ENCODE measurements at places on chromosomes 1 and 21.
A peak's percentile ranks its signal among the peaks of the same experiment; 100 is the strongest.

DNA sequence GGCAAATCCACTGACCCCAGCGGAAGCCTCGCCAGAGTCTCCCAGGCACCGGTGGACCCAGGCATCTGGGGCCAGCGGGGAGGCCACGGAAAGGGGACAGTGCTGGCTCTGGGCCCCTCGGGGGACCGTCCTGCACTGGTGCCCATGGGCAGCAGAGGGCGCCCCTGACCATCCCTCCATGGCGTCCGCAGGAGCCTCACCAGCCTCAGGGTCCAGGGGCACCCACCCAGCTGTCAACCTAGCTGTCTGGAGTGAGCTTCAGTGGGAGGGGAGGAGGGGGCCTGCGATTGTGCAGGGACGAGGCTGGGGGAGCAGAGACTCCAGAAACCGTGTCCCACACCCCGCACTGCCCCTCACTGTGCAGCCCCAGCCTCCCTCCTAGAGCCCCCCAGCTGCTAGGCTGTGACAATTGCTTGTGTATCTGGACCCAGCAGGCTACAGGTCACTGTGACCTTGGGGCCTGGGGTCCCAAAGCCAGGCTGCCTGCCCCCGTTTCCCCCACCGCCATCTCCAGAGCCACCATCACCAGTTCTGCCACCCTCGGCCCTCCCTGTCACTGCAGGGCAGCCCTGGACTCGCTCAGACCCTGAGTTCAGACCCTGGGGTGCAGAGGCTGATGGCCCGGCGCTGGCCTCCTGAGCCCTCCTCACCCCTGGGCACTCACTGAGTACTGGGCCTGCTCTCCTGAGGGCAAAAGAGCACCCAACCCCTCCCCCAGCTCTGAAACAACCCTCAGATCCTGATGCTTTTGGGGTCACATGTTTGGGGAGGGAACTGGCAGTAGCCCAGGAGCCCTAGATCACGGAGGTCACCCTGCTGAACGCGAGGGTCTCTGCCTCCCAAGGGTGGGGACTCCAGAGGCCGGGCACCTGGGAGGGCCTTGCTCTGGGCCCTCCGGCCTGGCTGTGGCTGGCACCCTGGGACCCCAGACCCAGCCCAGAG, 10.6 kb upstream of the COL6A1 start:
- DNase-seq: peak; percentile 8

- no peak for DNase-seq
These were observed 60.7 kb upstream of the ITPKB start for GRCh38 chr1:226799634-226800281.

DNA sequence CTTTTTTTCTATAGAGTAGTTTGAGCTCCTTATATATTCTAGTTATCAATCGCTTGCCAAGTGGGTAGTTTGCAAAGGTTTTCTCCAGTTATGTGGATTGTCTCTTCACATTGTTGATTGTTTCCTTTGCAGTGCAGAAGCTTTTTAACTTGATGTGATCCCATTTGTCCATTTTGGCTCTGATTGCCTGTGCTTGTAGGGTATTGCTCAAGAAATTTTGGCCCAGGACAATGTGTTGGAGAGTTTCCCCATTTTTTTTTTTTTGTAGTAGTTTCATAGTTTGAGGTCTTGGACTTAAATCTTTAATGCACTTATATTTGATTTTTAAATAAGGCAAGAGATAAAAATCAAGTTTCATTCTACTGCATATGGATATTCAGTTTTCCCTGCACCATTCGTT, 774.8 kb upstream of the ADAMTS5 start:
- DNase-seq: no peak

- DNase-seq: no peak
These were observed 2.1 kb downstream of the SAMSN1 start for GRCh38 chr21:14543983-14544382.

DNA sequence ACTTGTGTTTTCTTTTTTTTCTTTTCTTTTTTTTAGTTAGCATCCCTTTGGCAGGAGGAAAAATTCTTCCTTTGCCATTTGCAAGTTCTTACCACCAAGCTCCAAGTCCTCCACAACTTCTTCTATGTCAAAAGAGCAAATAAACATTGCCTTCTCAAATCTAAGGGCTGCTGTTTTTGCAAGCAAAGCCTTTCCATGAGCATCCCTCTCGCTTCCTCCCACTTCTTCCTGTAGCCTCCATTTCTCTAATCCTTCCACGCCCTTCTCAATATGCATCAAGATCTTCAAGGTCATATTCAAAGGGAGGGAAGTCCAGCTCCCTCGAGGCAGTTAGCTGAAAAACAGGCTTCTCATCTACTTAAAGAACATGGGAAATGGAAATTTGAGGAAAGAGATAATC, 147.1 kb downstream of the ADSS2 start:
- DNase-seq: no peak

DNA sequence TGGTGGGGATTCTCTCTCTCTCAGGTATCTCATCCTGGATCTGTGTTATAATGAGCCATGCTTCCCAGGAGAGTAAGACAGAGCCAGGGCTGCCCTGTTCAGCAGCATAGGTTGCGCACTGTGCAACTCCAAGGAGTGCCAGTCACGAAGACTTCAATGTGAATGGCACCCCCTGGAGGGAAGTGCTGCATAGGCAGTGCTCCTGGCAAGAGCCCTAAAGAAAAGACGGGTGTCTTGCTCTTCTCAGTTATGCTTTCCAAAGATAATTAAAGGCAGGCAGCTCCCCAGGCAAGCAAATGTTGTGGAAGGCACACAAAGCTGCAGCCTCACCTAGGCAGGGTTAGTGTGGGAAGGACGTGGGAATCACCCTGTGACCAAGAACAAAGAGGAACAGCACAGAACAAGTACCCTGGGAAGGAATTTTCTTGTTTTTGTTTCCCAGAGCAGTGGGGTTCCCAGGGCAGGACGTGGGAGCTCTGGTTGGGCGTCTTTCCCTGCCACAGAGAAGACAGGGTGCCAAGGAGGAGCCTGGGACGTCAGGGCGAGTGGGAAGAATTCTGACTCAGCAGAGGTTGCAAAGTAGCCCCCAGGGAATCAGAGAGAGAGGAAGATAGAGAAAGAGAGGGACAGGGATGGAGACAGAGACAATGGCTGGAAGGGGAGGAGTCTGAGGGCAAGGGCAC, 120.9 kb downstream of the KCNN3 start:
- DNase-seq: peak; percentile 14

- DNase-seq: no peak
These were observed 7.9 kb downstream of the NKAIN1 start for GRCh38 chr1:31231802-31232201.

DNA sequence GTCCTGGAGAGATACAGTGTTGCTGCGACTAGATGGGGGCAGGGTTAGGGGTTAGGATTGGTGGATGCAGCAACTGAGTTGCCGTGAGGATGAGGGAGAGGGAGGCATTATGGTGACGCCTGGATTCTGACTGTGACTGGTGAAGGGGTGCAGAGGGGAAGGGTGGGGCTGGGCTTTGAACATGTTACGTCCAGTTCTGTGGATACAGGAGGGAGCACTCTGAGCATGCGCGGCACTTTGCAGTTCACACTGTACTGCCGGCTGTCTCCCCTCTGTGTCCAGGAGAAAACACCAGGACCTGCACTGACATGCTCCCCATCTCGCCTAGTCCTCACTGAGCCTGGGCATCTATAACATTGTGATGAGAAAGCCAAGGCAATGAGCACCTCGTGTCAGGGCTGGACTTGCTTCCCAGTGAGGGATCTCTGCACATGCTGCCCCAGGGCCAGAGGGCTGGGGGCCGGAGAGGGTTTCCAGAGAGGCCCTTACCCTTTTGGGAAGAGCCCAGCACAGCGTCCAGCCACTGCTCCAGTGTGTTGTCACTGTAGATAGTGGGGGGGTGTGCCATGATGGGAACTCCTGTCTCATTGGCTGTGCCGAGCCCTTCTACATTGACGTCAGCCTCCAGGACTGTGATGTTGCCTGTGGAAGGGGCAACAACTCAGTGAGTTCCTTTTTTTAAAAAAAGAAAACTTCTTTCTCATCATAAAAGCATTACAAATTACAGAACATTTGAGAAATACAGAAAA, 7.6 kb downstream of the FAM151A start:
- DNase-seq: no peak

DNA sequence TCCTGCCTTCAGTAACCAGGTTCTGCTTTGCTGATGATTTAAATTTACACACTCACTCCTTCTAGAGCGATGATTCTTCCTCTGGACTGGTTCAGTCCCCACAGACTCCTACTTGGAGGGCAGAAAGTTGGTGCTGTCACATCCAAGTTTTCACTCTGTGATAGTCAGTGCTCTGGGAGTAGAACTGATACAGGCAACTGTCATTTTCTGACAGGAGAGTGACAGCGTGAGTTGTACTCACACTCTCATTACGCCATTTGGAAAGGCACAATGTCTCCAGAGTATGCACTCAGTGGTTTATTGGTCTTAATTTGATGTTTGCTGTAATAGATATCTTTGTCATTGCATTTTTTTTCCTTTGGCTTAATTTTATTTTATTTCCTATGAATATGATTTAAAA, 96.0 kb downstream of the GRIK1 start:
- DNase-seq: no peak

DNA sequence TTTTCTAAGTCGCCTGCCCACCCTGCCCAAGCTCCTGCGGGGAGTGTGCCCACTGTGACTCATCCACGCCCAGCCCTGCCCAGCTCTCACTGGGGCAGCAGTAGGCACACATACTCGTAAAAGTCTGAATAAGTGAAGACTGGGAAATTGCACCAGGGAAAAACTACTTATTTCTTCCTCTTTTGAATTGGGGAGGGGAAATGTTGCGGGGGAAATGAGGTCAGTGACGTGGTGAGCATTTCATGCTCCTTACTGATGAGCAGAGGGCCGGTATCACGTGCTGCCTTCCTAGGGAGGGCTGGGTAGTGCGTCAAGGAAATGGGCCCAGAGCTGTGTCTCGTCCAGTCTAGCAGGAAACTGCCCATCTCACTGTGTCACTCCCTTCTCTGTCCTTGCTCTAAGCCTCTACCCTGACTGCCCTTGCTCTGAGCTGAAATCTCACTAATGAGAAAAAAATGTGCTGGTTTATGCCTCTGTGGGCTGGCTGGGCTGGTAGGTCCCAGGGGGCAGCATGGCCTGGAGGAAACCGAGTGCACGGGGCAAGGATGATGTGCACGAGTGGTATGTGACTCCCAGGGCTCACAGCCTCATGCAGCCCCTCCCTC, 13.5 kb upstream of the TNFRSF1B start:
- DNase-seq: no peak

Measured in hematopoietic multipotent progenitor cell treated with erythropoietin and hydrocortisone succinate and interleukin-3 and kit ligand, for 15 days (in vitro differentiated cells).